Sigmoid colon (tissue), 7 donors: ENCODE measurements at places on chromosomes 1 and 21.

- DNase-seq: no peak
- H3K4me1 ChIP-seq: peaks cover 32% of the 10 kb centered on the region
- peaks cover 21% of the 10 kb centered on the region for H3K36me3 ChIP-seq
- no peak overlapping the region for H3K4me3 ChIP-seq
- H3K27ac ChIP-seq: no peak overlapping the region
Measured at GRCh38 chr1:25784575-25785051, 15.4 kb upstream of the SELENON start.

DNA sequence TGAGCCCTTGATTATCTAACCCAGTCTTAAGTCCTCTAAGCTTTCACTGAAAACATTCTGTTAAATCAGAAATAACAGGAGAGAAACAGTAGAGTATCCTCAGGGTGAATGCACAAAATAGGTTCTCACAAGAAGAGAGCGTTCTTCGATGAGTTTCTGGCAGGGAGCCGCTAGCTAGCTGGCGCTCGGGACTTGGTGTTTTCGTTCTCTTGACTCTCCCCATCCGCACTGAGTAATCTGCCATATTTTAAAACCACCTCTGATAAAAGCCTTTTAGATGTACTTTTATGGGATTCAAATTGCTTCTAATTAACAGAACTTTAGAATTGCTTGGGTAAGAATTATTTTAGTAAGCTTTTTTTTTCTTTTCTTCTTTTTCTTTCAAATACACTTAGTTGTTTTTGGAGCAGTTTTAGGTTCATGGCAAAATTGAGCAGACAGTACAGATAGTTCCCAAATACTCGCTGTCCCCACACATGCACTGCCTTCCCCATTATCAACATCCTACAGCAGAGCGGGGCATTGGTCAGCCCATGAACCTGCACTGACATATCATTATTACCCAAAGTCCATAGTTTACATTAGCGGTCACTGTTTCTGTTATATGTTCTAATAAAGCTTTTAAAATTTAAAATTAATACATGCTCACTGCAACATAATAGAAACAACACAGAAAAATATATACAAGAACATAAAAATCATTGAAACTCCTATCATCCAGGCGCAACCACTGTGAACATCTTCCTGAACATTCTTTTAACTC lies 35.4 kb downstream of the PRDM2 start:
- DNase-seq: no peak
- no peaks in the 10 kb centered on the region for H3K36me3 ChIP-seq
- no peak overlapping the region for H3K27ac ChIP-seq
- no peaks in the 10 kb centered on the region for H3K4me1 ChIP-seq
- no peaks in the 10 kb centered on the region for H3K27me3 ChIP-seq

GRCh38 chr1:204623894-204624361 lies 61.6 kb downstream of the LRRN2 start:
- H3K4me3 ChIP-seq: no peak overlapping the region
- H3K36me3 ChIP-seq: no peaks in the 10 kb centered on the region
- no peak for DNase-seq
- no peaks in the 10 kb centered on the region for H3K27me3 ChIP-seq

DNA sequence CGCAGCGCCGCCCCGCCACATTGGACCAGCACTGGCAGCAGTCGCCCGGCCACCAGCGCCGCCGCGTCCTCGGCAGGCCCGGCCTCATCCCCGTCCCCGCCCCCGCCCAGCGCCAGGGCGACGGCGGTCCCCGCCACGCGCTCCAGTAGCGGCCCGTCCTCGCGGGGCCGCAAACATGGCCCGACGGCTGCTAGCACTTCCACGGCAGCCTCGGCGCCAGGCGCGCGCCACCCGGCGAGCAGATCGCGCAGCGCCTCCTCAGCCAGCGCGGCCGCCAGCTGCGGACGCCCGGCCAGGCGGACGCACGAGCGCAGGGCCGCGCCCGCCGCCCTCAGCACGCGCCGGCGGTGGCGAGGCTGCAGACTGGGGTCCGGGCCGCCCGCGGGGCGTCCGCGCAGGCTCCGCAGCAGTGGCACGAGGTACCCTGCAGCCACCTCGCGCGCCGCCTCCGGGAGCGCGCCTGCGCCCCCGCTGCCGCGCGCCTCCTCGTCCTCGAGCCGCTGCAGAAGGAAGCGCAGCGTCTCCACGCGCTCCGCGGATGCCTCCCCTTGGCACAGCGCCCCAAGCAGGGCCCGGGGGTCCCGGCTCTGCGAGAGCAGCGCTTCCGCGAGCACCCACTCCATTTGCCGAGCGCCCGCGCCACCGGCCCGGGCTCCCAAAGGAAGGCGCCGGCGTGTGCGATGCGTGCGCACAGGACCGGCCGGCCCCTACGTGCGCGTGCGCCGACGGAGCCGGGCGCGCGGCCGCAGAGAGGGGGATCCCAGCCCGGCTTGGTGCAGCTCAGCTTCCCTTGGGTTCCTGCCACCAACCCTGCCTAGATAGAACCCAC lies at the start of gene TARBP1:
TARBP1 (minus strand) TSS at position 699 of the 829 bp plus-strand sequence; CDS start at position 623, 76 bp downstream.
- peak within 1 kb of the TSS; percentile 77 for H3K4me3 ChIP-seq
- H3K36me3 ChIP-seq: no peaks in the 10 kb centered on the region
- H3K27me3 ChIP-seq: no peaks in the 10 kb centered on the region
- H3K27ac ChIP-seq: peak within 1 kb of the TSS; percentile 89
- peak; percentile 77 for DNase-seq
- H3K4me1 ChIP-seq: no peaks in the 10 kb centered on the region

DNA sequence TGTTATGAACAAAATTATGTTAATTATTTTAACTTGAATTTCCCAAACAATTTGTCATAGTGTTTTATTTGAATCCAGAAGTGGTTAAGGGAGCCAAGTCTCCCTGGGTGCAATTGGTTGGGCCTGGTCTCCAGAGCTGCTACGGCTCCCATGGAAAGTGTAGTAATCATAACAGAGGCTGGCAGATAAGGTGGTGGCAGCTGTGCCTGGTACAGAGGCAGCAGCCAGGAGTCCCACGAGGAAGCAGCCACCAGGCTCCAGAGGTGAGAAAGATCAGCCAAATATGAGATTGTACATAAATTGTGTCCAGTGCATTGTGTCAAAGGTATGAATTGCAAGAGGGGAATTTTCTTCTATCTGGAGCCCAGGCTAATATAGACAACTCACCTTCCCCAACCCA lies 368.9 kb upstream of the PTBP2 start:
- H3K4me1 ChIP-seq: no peaks in the 10 kb centered on the region
- no peak overlapping the region for H3K27ac ChIP-seq
- no peak for DNase-seq
- no peaks in the 10 kb centered on the region for H3K36me3 ChIP-seq
- no peak overlapping the region for H3K4me3 ChIP-seq
- H3K27me3 ChIP-seq: no peaks in the 10 kb centered on the region

GRCh38 chr1:177274687-177275211 lies 104.0 kb downstream of the BRINP2 start:
- no peaks in the 10 kb centered on the region for H3K4me1 ChIP-seq
- H3K27me3 ChIP-seq: no peaks in the 10 kb centered on the region
- H3K36me3 ChIP-seq: no peaks in the 10 kb centered on the region
- H3K4me3 ChIP-seq: no peak overlapping the region
- DNase-seq: peak; percentile 75

DNA sequence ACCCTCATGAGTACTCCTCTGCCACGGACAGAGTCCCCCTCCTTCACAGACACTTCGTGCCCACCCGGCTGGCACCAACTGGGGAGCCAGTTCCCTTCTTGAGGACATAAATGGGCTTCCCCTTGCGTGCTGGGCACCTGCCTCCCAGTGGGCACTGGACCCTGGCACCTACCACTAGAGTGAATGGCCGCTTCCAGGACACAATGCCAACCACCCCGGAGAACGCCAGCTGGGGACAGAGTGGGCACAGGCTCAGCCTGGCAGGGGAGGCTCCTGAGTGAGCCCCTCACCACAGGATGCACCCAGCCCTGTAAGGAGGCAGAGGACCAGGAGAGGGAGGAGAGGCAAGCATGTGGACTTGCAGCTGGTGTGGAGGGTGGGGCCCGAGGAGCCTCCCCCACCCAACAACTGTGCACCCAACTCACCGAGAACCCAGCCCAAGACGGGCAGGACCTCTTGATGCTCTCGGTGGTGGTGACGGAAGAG lies 1.0 kb downstream of the ENTREP3 start:
- peaks cover 5% of the 10 kb centered on the region for H3K36me3 ChIP-seq
- peak overlapping the region; percentile 92 for H3K27ac ChIP-seq
- peak overlapping the region; percentile 83 for H3K4me3 ChIP-seq
- H3K4me1 ChIP-seq: peaks cover 41% of the 10 kb centered on the region

DNA sequence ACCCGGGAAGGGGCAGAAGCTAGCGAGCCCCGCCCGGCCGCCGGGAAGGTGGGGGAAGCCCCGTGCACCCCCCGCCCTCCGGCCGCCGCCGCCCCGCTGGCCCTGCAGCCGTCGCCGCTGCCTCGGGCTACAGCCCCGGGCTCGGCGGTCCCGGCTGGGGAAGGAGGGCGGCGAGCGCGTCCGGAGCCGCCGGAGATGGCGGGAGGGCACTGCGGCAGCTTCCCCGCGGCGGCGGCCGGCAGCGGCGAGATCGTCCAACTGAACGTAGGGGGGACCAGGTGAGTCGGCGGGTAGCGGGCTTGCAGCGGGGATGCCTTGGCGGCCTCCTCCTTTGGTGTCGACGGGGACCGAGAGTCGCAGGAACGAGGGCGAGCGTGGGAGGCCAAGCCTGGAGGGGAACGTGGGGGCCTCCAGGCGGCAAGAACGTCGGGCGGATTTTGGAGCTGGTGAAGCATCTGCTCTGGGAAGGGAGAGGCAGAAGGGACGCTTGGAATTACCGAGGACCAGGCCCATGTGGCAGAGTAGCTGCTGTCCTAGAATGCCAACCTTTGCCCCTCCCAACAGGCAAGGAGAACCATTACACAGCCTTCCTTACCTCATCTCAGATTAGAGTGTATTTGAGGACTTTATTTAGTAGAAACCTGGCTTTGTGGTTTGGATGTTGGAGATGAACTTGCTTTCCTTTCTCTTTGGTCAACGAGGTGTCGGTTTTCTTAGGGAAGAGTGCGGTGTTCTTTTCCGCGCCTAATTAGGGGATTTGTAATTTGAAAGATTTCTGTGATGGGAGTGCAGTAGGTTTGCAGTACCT lies 591 bp downstream of the KCTD3 start:
- H3K4me1 ChIP-seq: peaks cover 47% of the 10 kb centered on the region
- H3K27me3 ChIP-seq: no peaks in the 10 kb centered on the region
- peak overlapping the region; percentile 97 for H3K27ac ChIP-seq

- no peak overlapping the region for H3K27ac ChIP-seq
- no peaks in the 10 kb centered on the region for H3K4me1 ChIP-seq
- peaks cover 30% of the 10 kb centered on the region for H3K36me3 ChIP-seq
- no peaks in the 10 kb centered on the region for H3K27me3 ChIP-seq
- H3K4me3 ChIP-seq: no peak overlapping the region
Measured at GRCh38 chr1:169387399-169387798, 19.4 kb downstream of the BLZF1 start.

- no peak overlapping the region for H3K27ac ChIP-seq
- H3K4me1 ChIP-seq: no peaks in the 10 kb centered on the region
- H3K4me3 ChIP-seq: no peak overlapping the region
- H3K27me3 ChIP-seq: no peaks in the 10 kb centered on the region
- H3K36me3 ChIP-seq: peaks cover 25% of the 10 kb centered on the region
Measured at GRCh38 chr1:235112297-235113182, 16.1 kb downstream of the TOMM20 start.

- H3K27me3 ChIP-seq: no peaks in the 10 kb centered on the region
- H3K4me3 ChIP-seq: no peak overlapping the region
- H3K4me1 ChIP-seq: peaks cover 7% of the 10 kb centered on the region
- H3K36me3 ChIP-seq: no peaks in the 10 kb centered on the region
- H3K27ac ChIP-seq: no peak overlapping the region
Measured at GRCh38 chr1:8307628-8308027, 10.3 kb upstream of the SLC45A1 start.

- H3K36me3 ChIP-seq: no peaks in the 10 kb centered on the region
- H3K27ac ChIP-seq: peak overlapping the region; percentile 88
- H3K27me3 ChIP-seq: no peaks in the 10 kb centered on the region
- H3K4me3 ChIP-seq: no peak overlapping the region
- no peaks in the 10 kb centered on the region for H3K4me1 ChIP-seq
Measured at GRCh38 chr1:77832901-77833300, 53.5 kb downstream of the MIGA1 start.

- H3K4me3 ChIP-seq: no peak overlapping the region
- H3K36me3 ChIP-seq: peaks cover 34% of the 10 kb centered on the region
- no peak overlapping the region for H3K27ac ChIP-seq
- H3K27me3 ChIP-seq: no peaks in the 10 kb centered on the region
Measured at GRCh38 chr1:11967028-11967547, 13.2 kb upstream of the MFN2 start.

- DNase-seq: no peak
- H3K27me3 ChIP-seq: no peaks in the 10 kb centered on the region
- peaks cover 17% of the 10 kb centered on the region for H3K4me1 ChIP-seq
- H3K36me3 ChIP-seq: peaks cover 84% of the 10 kb centered on the region
- no peak overlapping the region for H3K4me3 ChIP-seq
Measured at GRCh38 chr1:36458910-36459309, 5.3 kb downstream of the MRPS15 start.

DNA sequence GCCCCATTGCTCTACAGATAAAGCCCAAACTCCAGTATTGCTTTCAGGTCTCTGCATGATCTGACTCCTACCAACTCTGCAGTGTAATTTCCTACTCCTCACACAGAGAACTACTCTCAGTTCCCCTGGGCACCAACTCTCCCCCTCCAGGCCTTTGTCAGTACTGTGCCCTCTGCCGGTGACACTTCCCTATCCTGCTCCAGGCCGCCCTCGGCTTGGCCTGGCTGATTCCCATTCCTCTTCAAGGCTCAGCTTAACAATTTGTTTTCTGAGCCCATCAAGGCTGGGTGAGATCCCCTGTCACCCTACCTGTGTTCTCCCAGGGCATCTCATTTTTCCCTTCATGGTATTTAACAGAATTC lies 2.6 kb downstream of the SLAMF8 start:
- no peak overlapping the region for H3K4me3 ChIP-seq
- no peak overlapping the region for H3K27ac ChIP-seq
- H3K4me1 ChIP-seq: peaks cover 6% of the 10 kb centered on the region
- no peaks in the 10 kb centered on the region for H3K36me3 ChIP-seq

DNA sequence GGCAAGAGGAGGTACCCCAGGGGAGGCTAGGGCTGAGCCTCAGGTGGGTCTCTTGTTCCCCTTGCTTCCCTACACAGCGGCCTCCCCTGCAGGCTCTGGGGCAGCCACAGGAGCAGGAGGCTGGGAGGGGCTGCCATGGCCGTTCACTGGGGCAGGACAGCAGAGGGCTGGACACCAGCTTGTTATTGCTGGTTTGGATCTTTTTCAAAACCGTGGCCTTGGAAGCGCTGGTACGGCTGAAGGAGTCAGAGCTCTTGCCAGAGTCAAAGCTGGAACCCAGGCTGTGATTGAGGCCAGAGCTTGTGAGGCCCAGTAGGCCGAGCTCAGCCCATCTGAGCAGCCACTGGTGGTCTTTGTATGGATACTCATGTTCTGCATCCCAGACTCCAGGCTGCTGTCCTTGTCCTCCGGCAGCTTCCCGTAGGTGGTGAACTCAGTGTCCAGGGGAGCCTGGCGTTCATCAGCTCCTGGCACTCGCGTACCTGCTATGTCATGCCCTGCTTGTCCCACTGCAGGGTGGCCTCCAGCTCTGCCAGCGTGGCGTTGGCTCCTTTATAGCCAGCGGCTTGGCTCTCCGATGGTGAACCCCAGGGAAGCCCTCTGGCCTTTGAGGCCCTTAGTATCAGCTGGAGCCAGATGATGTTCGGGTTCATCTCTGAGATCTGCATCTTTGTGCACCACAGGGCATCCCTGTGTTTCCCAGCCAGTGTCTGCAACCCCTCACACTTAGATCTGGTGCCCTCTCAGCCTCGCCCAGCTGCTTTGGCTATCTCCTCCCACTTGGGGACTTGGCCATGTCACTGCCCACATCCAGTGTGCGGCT lies 40.3 kb upstream of the THEM4 start:
- H3K27ac ChIP-seq: no peak overlapping the region
- H3K36me3 ChIP-seq: no peaks in the 10 kb centered on the region
- peaks cover 19% of the 10 kb centered on the region for H3K4me1 ChIP-seq

- peaks cover 33% of the 10 kb centered on the region for H3K4me1 ChIP-seq
- H3K27ac ChIP-seq: peak within 1 kb of the TSS; percentile 80
- peak within 1 kb of the TSS; percentile 62 for H3K4me3 ChIP-seq
- peak; percentile 70 for DNase-seq
- no peaks in the 10 kb centered on the region for H3K27me3 ChIP-seq
Measured at GRCh38 chr1:52601991-52602855, at the start of gene GPX7. GPX7 (plus strand) TSS chr1:52602371; CDS start chr1:52602410, 39 bp downstream.
